ENCODE measurements at places on chromosomes 12 and 14.

GRCh38 chr12:11771356-11771755 is 121.9 kb downstream of the ETV6 start:
- no peak for DNase-seq

DNA sequence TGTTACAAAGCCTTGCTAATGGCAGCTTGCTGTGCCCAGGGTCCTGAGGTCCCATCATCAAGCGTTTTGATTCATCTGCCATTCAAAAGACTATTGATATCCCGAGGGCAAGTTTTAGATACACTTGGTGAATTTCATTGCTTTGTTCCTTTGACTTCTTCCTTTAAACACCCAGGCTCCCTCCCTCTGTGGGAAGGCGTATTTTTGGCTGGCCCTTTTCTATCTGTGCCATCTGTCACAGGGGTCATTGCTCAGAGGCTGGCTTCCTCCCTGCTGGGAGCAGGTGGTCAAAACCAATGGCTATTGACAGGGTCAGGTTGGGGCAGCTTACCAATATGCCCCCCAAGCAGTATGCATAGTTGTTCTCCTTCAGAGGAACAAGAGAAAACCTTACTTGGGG is 40.0 kb downstream of the SCN8A start:
- DNase-seq: no peak

DNA sequence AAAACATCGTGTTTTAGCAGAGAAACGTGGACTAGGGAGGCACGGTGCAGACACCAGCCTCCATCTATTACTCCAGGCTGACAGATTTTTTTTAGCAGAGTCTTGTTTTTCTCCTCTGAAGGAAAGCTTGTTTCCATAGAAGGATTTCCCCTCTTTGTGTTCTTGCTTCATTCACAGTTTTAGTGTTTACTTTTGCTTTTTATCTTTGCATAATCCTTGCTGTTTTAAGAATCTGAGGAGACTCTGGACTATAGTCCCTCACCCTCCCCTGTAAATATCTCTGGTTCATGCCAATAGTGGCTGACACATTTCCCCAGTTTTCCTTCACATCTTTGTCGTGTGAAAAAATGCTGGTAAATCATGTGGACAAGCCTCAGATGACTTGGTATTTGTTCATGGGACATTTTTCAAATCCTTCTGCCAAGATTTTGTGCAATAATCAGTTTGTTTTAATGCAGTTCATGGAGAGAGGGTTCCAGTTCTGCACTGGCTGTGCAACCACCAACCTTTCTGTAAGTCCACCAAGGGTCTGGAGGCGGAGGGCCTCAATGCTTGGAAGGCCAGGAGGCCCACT is 39.9 kb upstream of the TMCC3 start:
- no peak for DNase-seq

DNA sequence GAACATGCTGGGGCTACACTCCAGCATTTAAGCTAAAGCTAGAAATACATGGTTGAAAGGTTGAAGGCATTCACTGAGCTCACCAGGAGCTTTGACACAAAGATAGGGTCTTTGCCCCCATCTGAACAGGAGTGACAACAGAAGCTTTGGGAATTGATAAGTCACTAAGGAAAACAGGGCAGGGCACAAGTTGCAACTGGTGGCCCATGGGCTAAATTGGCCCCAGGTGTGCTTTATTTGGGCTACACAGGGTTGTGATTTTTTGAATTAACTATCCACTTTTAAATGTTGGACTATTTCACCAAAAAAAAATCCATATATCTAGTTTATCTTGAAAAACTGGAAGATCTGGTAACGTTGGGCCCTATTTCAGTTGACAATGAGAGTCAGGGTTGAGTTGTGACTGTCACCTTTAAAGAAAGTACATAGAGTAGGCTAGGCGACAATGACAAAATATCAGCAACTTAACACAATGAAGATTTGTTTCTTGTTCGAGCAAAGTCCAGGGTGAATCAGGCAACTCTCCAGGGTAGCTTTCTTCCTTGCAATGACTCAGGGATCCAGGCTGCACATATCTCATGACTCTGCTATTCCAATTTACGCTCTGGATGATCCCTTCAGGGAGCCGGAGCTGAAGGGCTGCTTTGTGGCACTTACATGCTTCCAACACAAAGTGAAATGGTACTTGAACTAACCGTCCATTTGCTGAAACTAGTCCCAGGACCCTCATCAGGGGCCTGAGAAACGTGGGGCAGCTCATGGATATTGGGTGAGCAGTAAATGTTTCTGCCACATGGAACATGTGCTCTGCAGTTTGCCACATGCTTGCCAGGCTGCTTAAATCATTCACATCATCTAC is 13.3 kb upstream of the EIF4B start:
- no peak for DNase-seq

DNA sequence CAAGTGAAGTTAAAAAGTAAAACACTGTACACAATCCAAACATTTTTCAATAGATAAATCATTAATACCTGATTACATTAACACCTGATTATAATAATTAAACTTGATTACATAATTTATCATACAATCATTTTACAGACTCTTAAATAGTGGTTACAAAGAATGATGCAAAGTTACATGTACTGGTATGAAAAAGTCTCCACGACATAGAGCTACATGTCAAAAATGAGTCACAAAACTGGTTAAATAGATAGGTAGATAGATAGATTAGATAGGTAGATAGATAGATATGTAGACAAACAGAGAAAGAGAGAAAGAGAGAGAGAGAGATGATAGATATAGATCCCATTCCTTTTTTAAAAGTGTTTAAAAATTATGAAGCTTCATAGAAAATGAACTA is 109.2 kb downstream of the NUAK1 start:
- no peak for DNase-seq

DNA sequence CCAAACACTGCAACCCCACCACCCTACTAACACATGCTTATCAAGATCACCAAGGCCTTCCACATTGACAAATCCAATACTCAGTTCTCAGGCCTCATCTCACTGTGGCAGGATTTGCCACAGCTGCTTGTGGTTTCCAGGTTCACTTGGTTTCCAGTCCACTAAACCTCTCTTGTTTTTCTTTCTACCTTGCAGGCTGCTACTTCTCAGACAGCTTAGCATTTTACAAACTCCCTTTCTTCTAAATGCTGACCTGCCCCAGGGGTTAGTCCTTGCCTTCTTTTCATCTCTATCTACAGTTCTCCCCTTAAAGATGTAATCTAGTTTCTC is 84.1 kb downstream of the BCAT1 start:
- no peak for DNase-seq

GRCh38 chr12:48296586-48297282 is 54.0 kb downstream of the ZNF641 start:
- DNase-seq: no peak

DNA sequence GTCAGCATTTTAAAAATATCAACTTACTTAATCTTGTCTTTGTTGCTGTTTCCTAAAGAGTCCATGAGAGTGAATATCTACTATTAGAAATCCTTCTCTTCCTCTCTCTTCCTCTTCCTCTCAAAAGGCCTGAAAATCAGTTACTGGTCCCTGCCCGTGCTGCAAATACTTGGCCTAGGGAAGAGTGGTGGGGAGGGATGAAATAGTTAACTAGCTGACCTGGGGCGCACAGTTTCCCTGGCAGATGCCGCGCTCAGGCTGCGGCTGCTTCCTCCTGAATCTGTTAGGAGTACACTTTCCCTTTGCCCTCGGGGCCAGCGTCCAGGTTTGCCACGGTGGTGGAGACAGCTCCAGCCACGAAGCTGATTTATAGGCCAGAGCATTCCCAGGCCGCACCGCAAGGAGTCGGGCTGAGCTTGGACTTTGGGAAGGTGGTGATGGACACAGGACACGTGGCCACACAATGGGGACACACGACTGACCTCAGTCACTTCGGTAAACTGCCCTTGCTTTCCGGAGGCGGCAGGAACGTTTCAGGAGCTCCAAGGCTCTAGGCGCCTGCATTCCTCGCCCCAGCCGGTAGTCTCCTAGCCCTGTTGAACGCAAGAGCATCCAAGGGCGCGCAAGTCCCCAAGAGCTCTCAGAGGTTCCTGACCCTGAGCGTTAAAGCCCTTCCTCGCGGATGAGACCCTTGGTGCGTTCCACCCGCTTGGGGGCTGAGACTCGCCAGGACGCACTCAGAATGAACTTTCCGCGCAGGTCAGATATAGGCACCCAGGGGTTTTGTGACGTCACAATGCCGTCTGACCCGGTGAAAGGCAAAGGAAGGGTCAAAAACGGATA is 7.1 kb upstream of the ASCL1 start:
- DNase-seq: no peak

Measured in HS-5 (cell line).